Neural crest cell (in vitro differentiated cells): ENCODE measurements at places on chromosomes 13 and 19.

GRCh38 chr13:63706751-63707150 is 2291.1 kb upstream of the PCDH20 start:
- no peak for DNase-seq

DNA sequence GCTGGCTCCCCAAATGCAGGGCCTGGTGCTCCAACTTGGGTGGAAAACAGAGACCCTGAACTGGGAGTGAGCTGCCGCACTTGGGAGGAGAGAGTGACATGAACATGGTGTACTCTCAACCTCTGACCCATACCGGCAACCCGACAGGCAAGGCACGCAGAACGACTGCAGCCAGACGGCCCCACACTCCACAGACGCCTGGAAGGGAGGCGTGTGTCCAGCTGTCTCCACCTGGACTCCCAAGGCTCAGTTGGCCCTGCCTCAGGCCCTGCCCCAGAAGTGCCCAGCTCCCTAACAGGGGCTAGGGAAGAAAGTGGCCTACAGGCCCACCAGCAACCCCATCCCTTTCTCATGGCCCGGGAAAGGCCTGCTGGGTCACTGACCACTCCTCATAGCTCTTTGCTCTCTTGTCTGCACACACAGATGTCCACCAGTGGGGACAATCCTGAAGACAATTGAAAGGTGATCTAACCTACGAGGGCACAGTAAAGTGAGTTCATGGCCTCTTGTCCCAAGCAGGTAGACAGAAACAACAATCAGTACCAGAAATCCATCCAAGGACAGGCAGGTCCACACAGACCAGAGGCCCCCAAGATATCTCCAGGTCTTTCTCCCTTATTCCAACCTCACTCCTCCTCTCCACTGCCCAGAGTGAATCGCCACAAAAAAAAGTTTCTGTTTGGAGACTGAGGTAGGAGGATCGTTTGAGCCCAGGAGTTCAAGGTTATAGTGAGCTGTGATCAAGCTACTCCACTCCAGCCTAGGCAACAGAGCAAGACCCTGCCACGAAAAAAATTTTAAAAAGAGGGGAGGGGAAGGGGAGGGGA is 28.2 kb downstream of the ELL start:
- no peak for DNase-seq

DNA sequence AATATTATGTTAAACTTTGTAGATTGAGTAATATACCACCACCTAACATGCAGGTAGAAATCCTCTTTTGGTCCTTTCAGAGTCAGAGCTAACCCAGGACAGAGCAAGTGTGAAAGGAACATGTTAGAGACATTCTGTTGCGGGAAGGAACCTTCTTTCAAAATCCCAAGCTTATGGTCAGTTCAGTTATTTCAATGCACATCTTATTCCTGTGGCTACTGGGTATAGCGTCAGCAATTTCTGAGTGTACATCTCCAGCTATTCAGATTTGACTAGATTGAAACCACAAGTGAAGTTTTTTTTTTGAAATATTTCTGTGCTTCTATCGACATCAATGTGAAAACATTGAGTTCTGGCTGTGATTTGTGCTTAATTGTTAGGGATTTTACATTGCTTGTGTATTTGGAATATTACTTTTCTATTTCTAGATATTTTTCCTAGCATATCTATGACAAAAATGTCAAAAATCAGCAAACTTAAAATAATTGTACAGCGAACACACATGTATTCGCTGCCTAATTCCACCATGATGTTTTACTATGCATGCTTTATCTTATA is 165.3 kb downstream of the LMO7 start:
- no peak for DNase-seq

DNA sequence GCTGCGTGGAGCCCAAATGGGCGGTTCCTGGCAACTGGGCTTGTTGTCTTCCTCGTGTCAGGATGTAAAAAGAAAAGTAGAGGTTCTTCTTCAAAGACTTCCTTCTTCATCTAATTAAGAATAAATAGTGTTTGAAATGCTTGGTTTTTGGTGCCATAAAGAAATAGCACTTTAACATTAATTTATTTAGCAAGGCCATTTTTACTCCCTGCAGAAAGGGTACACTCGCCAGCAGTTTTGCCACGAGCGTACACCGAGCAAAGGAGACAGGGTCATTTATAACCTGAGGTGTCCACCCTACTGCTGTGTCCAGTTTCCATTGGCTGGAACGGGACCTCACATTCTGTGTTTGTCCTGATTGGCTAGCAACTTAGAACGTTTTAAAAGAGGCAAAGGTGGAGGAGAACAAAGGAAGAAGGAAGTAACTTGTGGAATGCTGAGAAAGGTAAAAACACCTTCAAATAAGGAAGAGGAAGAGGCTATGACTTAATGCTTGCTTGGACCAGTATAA is 21.8 kb upstream of the OR10H1 start:
- DNase-seq, result no peak

DNA sequence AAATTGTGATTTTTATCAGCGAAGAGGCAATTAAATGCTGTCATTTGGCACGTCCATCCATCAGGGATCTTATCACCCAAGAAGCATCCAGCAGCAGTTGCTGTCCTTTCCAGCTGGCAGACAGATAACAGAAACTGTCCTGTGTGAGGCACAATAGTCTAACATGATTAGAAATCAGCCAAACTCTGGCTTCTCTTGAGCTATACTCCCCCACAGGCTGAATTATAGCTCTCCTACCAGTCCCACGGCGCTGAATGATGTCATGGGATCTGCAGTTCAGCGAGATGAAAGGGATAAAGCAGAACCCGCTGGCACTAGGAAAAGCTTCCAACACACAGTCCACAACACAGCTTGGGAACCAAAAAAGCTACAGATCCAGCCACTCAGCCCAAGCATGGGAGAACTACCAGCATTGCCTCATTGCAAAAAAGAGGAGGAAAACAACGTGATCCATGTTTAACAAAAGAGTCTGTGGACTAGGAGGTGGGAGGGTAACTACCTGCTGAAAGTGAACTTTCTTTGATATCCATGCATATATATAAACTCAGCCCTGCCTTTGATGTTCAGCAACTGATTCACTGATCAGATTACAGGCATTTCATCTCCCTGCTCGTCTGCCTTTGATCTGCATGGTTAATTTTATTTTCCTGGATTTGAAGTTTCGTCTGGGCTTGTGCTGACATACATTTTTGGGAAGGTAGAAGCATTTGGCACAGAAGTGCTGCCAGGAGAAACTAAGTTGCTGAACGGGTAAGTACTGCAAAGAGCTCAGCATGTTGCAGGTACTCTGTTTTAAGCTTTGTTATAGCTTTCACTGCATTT is at the start of gene TNFRSF19:
TNFRSF19 (plus strand) TSS at position 314 of the 822 bp plus-strand sequence. CDS start 19,772 bp downstream, outside the sequence.
- peak; percentile 57 for DNase-seq

DNA sequence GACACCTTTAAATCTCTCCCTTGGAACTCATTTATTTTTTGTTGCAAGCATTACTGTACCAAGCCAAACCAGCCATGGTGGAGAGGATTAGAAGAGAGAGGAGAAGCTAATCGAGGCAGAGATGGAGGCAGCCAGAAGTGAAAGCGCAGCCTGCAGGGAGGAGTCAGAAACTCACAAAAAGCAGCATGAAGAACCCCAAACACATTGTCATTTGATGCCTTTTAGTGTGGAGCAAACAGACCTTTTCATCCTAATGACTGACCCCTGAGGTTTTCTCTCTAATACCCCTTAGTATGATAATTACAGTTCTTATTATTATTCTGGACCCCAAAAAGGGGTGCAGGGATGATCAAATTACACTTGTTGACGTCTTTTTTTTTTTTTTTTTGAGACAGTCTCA is 62.5 kb downstream of the TNFRSF19 start:
- DNase-seq, result no peak

DNA sequence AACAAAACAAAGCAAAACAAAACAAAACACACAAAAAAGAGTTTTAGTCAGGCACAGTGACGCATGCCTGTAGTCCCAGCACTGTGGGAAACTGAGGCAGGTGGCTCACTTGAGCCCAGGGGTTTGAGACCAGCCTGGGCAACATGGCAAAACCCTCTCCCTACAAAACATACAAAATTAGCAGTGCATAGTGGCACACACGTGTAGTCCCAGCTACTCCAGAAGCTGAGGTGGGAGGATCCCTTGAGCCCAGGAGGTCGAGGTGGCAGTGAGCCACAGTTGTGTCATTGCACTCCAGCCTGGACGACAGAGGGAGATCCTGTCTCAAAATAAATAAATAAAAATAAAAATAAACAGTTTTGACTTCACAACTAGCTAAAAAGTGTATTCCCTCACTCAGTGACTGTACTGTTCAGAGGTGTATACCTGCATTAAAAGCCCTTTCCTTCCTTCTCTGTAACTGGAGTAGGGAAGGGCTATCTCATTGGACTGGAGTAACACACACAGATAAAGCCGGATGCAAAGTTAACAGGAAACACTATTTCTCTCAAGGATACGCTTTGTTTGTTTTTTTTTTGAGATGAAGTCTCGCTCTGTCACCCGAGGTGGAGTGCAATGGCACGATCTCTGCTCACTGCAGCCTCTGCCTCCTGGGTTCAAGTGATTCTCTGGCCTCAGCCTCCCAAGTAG is 3.7 kb upstream of the BAX start:
- DNase-seq, result no peak

DNA sequence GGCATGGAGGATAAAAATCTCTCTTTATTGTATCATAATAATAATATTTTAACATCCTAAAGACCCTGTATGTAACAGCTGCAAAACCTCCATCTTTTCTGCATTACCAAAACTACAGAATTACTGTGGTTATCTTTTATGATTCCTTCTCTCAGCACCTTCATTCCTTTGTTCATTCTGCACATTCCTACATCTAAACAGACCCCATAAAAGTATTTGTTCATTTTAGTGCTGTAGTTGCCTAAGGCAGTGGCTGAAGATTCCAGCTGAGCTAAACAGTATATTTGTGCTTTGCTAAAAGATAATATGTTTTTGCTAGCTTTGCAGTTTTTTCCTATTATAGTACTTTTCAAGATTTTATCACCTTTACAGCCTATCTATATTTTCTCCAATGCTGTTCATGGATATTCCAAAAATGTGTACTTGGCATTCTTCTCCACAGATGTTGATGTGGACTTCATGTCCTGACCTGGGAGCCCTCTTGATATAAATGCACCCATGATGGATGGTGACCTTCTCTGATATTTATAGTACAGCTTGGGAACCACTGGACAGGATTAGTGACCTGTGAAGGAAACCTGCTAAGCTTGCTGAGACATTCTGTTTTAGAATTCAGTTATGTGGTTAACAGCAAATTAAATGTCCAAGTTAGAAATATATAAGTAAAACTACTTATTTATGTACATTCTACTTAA is 2832.9 kb upstream of the PCDH20 start:
- DNase-seq, result no peak

- no peak for DNase-seq
Observed at GRCh38 chr19:11978492-11979100, 13.8 kb downstream of the ZNF763 start.

DNA sequence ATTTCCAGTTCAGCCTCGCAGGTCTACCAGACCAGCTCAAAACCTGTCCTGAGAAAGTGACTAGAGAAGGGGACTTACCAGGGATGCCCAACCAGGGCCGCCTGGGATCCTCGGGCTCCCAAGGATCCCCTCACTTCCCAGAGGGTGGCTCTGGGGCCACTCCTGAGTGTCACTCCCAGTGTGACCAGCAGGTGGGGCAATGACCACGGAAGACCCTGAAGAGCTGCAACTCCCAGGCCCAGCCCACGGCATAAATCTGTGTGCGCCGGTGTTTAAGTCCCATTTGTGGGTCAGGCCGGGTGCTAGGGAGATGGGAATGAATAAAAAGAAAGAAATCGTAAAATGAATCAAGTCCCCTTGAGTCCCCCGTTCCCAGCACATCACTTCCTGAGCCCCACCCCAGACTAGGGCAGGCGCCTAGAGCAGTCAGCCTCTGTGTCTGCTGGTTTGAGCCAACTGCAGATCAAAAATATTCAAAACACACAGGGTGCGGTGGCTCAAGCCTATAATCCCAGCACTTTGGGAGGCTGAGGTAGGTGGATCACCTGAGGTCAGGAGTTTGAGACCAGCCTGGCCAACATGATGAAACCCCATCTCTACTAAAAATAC is 10.7 kb downstream of the PTGIR start:
- peak; percentile 93 for DNase-seq

DNA sequence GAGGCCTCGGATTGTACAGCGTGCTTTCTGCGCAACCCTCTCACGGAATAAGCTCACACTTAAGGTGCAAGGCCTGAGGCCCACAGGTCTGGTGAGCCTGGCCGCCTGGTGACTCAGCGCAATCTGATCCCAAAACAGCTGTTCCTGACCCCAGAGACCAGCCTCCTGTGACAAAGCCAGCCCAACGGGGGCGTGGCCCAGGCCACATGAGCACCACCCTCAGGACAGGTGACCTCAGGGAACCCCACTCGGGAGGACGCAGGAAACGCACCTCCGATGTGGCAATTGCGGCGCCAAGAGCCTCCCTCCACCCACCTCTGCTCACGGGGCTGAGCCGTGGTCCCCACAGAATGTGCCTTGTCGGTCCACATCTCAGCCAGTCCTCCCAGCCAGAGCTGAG is 26.4 kb downstream of the GRTP1 start:
- no peak for DNase-seq

GRCh38 chr13:70043685-70044084 is 63.9 kb upstream of the ATXN8OS start:
- DNase-seq, result no peak

- no peak for DNase-seq
Observed at GRCh38 chr13:39941911-39942551, 286.6 kb downstream of the COG6 start.

DNA sequence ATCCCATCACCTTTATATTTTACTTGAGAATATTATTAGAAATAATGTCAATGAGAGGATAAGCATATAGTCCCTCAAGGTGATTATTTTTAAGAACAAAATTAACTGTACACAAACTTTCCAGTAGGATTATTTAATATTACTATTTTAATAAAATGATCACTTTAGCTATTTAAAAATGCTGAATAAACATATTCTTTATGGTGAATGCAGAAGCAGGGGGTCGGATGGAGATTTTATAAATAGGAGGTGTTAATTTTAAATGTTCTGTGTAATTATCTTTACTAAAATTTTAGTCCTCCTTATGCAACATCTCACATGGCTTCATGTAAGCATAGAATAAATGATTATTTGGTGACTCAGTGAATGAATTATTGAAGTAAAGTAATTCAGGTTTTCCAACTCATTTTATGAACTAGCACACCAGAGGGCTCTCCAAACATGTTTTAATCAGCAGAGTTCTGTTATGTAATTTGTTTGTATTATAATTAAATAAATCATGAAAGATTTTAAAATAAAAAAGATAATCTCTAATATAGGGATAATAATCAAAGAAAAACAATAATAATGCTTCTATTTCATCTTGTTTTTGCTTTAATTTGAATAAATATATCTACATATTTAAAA is 1635.2 kb downstream of the EFNB2 start:
- no peak for DNase-seq

DNA sequence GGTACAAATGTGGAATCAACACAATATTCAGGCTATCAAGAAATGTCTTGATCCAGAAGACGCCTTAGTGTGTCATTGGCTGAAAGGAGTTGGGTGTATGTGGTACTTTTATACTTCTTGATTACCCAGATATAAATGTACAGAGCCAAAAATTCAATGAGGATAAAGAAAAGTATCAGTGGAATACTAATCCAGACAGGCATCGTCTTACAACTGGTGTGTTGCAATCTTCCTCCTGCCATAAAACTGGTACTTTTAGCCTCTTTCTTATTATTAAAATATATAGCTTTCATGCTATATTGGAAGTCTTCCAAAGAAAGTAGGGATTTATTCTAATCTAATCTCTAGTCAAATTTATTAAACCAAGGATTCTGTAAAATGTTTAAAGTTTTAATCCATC is 388.6 kb upstream of the MIR17HG start:
- no peak for DNase-seq
